Right cardiac atrium (tissue), 5 donors: ENCODE measurements at places on chromosomes 5 and 9. TPM values are rescaled to one million over a fixed set of nuclear protein-coding genes. Genes with fewer than 3 reads are reported as not detected.

The LHX3 gene
- not detected for total RNA-seq

The MOB3B gene
- total RNA-seq = 1.6 TPM

The OTP gene
- total RNA-seq = not detected

GRCh38 chr5:92401492-92401891, 1018.4 kb upstream of the ARRDC3 start:
- DNase-seq = no peak

DNA sequence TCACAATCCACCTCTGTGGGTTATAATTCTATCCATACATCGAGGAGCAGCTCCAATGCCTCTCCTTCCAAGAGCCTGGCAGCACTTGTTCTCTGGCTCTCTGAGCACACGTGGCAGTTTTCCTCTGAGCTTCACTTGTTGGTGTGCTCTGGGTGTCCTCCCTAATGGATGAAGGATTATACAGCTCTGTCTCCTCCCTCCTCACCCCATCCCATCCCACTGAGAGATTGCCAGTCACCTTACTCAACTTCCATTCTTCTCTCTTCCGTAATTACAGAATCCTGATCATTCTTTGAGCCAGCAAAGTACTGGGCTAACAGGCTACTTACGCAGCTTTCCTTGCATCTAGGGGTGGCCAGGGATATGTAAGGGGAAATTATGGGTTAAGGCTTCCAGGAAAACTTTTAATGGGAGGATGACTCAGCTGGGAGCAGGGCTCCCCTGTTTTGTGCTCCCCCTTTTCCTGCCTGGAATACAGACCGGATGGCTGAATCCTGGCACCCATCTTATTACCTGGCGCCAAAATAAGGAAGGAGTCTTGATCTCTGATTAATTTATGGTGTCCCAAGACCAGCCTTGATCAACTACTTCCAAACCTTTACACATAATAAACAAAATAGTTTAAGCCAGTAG, 6.3 kb upstream of the CCDC69 start:
- no peak for DNase-seq

- DNase-seq = no peak
Measured at GRCh38 chr5:72477176-72477575, 30.0 kb downstream of the ZNF366 start.

DNA sequence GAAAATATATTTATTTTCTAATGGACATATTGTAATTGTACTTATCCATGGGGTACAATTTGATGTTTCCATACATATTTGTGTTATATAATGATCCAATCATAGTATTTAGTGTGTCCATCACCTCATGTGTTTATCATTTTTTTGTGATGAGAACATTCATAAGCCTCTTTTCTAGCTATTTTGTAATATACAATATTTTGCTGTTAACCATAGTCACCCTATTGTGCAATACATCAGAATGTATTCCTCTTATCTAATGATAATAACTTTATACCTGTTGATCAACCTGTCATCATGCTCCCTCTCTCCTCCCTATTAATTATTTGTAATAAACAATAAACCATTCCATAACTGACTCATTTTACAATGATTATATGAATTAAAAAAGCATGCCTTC, 93.2 kb downstream of the ISL1 start:
- no peak for DNase-seq

- DNase-seq = peak; percentile 64
Measured at GRCh38 chr9:124260769-124261603, 3.2 kb downstream of the NEK6 start.

DNA sequence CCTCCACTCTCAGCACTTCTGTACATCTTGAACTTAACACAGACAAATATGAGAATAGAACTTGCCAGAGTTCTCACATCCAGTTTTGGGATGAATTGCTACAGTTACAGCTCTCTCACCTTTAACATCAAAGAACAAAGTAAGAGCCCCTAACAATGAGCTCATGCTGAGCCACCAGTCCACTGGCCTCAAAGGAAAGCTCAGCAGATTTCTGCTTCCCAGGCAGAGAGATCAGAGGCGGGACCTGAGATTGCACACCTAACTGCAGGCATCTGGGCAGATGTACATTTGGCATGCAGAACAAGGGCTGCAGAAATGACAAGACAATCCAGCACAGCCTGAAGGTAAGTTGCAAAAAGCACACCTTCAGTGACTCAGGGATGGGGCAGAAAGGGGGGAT, 300.9 kb downstream of the MRPS30 start:
- DNase-seq = no peak

GRCh38 chr9:7988644-7989280, 189.2 kb upstream of the DMAC1 start:
- DNase-seq = no peak

- no peak for DNase-seq
Measured at GRCh38 chr9:93052791-93053540, 5.5 kb upstream of the SUSD3 start.
